ENCODE measurements at places on chromosomes 11 and 22.

GRCh38 chr11:12086271-12087074, 23.9 kb upstream of the MICAL2 start:
- no peak for DNase-seq

DNA sequence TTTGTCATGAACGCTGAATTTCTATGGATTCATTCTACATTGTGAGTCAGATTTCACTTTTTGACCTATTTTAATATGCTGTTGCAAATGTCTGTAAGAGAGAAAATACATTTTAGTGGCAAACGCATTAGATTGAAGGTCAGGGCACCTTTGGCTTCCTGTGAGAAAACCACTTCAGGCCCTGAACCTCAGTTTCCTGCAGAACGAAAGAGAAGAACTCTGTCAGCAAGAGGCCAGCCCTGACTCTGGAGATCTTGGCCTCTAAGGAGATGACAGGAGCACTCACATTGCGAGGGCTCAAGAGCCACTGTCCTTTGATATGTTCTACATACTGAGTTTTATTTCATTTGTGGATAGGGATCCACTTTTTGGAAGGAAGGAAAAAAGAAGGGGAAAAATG, 83.6 kb downstream of the KCNJ1 start:
- DNase-seq: no peak

- DNase-seq: no peak
Measured at GRCh38 chr22:33598821-33599220, 321.5 kb downstream of the LARGE1 start.

GRCh38 chr11:10066441-10066840, 227.6 kb downstream of the SBF2 start:
- DNase-seq: no peak

DNA sequence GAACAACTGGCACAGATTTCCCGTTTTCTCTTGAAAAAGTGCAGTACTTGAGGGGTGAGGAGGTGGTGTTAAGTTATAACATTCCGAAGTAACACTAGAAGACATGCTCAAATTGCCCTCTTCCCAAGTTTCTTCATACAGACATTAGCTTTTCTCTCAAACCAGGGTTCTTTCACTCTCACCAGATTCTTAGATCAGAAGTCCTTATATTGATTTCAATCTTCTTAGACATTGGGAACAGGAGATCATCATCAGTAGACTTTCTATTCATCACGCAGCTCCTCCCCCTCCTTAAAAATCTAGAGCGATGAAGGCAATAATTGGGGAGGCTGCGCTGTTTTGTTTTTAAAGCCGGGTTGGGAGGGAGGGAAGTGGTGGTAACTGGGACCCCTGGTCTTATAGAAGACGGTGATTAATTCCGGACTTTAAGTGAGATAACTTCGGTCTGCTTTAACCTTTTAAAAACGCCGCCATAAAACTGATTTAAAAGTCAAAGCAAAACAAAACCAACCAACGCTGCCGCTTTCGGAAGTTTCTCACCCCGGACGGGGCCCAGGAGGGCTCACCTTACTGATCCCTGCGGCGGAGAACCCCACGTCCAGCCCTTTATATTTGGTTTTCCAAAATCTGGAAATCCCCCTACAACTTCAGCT, 665 bp downstream of the USP28 start:
- no peak for DNase-seq

DNA sequence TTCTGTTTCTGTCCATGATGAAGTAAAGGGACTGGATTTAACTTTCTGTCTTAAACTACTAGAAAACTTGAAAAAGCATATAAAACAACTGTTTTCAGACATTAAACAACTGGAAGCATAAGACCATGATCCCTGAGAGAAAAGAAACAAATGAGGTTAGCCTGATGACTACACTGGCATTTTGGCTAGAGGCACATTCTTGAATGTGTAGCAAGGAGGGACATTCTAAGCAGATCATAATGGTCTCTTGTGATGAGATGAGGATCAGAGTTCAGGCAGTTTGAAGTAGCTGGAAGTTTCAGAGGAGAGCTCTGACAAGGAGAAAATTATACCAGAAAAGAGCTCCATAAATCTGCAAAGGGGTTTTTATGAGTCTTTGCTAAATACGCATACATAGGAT, 75.4 kb downstream of the AASDHPPT start:
- no peak for DNase-seq

GRCh38 chr11:65745049-65745448, 24.5 kb upstream of the RNASEH2C start:
- DNase-seq: no peak

DNA sequence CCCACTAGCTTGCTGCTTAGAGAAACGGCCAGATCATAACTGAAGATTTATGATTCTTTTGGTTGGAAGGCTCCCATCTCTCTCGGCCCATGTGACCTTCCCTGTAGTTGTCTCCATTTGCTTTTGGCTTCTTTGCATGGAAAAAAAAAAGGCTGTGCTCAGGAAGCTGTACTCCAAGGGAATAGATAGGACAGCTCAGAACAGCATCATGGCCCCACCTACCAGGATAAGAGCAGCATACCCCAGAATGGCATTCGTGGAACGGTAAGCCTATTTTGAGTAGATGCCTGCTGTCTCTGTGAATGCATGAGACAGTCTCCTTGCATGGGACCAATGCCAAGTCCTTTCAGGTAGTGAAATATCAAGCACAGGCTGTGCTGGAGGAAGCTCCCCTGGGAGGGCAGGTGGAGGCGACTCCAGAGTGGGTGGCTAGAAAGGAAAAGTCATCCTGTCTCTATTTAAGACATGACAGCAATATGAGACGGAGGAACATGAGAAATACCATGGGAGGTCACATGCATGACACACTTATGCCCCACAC, 94.1 kb upstream of the AMOTL1 start:
- DNase-seq: no peak

- peak; percentile 33 for DNase-seq
Measured at GRCh38 chr11:1876361-1877063, 15.2 kb downstream of the PRR33 start.

DNA sequence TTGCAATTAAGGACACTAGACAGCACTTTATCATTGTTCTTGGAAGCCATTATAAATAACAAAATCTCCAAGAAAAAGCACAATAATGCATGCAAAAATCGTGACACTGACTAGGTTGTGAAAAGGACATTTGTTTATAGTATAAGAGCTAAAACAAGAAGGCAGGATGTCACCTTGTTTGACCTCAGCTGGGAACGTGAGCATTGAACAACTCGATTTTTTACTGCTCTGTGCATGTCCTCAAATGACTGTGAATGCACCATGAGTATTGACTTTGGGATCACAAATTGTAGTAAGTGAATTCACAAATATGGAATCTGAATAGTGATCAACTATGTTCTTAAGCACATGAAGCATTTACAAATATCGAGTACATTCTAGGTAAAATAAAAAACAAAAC, 35.3 kb upstream of the ARHGAP20 start:
- DNase-seq: no peak

GRCh38 chr11:45982656-45983470, 60.4 kb downstream of the LARGE2 start:
- no peak for DNase-seq

DNA sequence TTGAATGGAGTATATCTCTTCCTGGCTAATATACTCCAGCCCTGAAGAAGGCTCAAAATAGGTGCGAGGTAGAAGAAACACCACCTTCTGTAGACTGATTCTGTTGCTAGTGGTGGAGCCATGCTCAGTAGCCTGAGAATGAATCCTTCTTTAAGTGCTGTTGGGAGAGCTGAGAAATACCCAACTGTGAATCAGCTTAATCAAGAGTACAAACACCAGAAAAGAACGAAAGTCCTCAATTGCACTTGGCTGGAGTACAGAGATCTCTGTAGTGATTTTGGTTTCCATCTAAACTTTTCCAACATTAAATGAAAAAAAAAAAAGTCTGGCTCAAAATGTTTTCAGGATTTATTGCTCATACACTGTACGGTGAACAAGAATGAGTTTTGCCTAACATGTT, 619.1 kb downstream of the METTL15 start:
- no peak for DNase-seq

- DNase-seq: no peak
Measured at GRCh38 chr11:79173615-79174014, 267.2 kb downstream of the TENM4 start.

GRCh38 chr11:94794287-94795168, 26.4 kb downstream of the AMOTL1 start:
- no peak for DNase-seq

- no peak for DNase-seq
Measured at GRCh38 chr11:32895471-32895870, 2.9 kb downstream of the QSER1 start.

GRCh38 chr11:19093976-19094375, 23.0 kb upstream of the ZDHHC13 start:
- DNase-seq: no peak

- no peak for DNase-seq
Measured at GRCh38 chr11:45223496-45223895, 62.6 kb downstream of the SYT13 start.

GRCh38 chr11:34865261-34865660, 50.9 kb downstream of the APIP start:
- no peak for DNase-seq

- no peak for DNase-seq
Measured at GRCh38 chr22:46137218-46137766, 13.0 kb upstream of the PPARA start.

DNA sequence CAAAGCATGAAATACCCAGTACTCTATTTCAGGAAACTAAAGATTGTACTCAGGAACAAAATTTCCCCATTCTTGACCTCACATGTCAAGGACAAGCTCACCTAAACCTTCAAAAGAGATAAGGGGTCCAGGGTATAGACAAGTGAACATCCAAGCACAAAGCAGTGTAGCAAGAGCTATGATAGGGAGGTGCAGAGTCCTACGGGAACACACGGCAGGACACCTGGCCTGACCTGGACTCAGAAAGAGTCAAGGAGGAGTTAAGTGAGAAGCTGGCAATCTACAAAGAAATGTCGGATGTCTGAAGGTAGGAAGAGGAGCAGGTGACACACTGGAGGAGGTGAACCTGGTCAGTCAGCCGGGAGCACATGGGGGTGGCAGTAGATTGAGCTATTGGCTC, 67.1 kb upstream of the LDLRAD3 start:
- DNase-seq: no peak

GRCh38 chr22:36445158-36445668, 36.2 kb downstream of the TXN2 start:
- DNase-seq: no peak

DNA sequence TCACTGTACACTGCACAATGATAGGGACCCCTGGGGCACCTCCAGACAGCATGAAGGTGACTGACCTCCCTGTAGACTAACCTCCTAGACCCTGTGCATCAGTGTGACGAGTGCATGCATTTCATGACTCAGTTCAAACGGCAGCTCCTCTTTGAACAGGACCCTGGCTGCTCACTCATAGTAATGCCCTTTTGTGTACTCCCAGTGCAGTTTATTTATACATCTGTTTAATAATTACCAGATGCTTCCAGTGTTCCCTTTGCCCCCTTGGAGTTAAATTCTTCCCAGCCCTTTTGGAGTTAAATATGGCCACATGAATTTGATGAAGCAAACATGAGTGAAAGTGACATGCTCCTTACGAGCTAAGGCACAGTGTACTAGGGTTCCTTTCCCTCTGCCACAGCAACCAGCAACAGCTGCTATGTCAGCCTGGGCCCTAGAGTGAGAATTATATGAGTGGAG, 72.4 kb downstream of the PANX1 start:
- DNase-seq: no peak

- no peak for DNase-seq
Measured at GRCh38 chr11:90601261-90601660, 378.4 kb upstream of the CHORDC1 start.

GRCh38 chr11:28729339-28729738, 621.2 kb downstream of the METTL15 start:
- DNase-seq: no peak

DNA sequence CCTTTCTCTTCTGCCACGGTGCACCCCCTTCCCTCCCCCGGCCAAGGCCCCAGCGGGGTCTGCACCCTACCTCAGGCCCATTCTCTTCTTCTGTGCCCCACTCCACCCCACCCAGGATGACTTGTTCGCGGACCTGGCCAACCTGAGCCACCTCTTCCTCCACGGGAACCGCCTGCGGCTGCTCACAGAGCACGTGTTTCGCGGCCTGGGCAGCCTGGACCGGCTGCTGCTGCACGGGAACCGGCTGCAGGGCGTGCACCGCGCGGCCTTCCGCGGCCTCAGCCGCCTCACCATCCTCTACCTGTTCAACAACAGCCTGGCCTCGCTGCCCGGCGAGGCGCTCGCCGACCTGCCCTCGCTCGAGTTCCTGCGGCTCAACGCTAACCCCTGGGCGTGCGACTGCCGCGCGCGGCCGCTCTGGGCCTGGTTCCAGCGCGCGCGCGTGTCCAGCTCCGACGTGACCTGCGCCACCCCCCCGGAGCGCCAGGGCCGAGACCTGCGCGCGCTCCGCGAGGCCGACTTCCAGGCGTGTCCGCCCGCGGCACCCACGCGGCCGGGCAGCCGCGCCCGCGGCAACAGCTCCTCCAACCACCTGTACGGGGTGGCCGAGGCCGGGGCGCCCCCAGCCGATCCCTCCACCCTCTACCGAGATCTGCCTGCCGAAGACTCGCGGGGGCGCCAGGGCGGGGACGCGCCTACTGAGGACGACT, 15.9 kb downstream of the RTN4RL2 start:
- no peak for DNase-seq

Data from activated CD4-positive, CD25-positive, alpha-beta regulatory T cell treated with anti-CD3 and anti-CD28 coated beads, Interleukin-2, amount 50 U/mL, for 72 hours (primary cell).